ENCODE measurements at places on chromosomes 4 and X.

GRCh38 chr4:67152976-67153375 is 392.3 kb downstream of the CENPC start:
- DNase-seq, result no peak

DNA sequence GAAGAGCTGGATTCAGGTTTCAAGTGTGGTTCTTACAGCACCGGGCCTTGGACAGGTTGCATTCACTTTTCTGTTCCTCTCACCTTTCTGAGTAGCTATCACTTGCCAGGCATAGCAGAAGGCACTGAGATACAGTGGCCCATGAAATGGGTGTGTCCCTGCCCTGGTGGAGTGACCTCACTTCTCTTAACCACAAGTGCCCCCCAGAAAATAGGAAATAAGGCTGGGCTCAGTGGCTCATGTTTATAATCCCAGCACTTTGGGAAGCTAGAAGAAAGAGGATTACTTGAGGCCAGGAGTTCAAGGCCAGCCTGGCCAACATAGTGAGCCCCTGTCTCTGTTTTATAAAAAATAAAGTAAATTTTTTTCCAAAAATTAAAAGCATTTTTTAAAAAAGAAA is 101.7 kb upstream of the KIT start:
- DNase-seq, result no peak

DNA sequence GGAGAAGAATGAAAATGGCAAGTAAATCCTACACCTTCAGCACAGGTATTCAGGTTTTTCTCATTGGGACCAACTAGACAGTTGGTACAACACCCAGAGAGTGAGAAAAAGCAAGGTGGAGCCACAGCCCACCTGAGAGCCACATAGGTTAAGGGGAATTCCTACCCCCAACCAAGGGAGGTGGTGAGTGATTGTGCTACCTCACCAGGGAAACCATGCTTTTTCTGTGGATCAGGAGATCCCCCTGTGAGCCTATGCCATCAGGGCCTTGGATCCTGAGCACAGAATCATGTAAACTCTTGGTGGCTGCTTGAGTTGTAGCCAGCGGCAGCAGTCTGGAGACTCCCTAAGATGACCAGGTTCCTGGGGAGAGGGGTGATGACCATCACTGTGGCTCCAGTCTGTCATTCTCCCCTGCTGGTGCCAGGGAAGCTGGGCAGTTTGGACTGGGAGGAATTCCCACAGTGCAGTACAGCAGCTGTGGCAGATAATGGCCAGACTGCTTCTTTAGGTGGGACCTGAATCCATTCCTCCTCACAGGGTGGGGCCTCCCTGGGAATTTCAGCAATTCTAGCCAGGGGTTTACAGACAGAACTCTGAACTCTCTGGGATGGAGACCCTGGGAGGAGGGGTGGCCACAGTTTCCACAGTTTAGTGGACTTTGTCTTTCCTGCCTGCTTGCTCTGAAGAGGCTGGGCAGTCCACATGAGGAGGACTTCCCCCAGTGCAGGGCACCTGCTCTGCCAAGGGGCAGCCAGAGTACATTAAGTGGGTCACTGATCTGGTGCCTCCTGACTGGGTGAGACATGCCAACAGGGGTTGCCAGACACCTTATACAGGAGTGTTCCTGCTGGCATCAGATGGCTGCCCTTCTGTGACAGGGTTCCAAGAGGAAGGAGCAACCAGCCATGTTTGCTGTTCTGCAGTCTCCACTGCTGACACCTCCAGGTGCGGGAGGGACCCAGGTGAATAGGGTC is 43.2 kb downstream of the PARM1 start:
- DNase-seq, result no peak

DNA sequence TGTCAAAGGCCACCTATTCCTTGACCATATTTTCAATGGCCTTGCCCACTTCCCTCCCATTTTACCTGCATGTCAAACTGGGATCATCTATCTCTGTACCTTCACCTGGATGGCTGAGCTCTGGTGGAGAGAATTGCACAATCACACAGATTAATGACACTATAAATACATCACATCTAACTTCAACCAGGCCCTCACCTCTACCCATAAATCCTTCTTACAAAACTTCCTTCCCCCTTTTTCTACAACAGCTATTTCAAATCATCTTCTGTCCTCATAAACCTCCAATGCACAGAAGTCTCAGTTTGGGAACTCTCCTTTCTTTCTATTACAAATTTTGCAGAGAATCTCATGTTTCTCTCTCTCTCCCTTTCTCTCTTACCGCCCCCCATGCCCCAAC is 9.2 kb downstream of the PALLD start:
- DNase-seq, result no peak

GRCh38 chr4:77358315-77358928 is 201.4 kb downstream of the CCNG2 start:
- DNase-seq, result no peak

DNA sequence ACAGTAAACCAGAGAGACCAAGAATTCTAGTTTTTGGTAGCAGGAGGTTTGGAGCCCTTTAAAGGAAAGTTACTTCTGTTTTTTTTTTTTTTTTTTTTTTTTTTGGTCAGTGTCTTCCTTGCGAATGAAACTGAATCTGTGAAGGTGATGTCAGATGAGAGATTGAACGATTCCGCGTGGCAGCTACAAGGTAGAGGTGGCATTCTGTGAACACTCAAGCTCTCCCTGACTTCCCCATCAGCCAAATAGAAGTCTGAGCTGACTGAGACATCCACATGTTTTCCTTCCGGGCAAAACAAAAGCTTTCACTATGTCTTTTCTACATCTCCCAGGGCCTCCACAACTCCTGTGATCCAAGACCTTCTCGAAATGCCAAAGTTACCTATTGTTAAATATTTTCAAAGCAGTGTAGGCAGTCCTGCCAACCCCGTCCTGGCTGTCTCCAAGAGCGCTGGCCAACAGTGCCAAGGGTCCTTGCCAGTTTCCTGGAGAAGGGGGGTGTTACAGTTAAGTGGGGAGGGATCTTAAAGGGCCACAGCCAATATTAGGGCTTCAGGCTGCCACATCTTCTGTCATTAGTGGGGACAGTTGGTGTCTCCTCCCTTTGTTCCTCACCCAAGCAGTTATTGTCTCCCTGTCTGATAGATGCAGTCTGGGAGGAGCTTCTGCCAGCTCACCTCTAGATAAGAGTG is 102.9 kb upstream of the SLC34A2 start:
- DNase-seq, result no peak

DNA sequence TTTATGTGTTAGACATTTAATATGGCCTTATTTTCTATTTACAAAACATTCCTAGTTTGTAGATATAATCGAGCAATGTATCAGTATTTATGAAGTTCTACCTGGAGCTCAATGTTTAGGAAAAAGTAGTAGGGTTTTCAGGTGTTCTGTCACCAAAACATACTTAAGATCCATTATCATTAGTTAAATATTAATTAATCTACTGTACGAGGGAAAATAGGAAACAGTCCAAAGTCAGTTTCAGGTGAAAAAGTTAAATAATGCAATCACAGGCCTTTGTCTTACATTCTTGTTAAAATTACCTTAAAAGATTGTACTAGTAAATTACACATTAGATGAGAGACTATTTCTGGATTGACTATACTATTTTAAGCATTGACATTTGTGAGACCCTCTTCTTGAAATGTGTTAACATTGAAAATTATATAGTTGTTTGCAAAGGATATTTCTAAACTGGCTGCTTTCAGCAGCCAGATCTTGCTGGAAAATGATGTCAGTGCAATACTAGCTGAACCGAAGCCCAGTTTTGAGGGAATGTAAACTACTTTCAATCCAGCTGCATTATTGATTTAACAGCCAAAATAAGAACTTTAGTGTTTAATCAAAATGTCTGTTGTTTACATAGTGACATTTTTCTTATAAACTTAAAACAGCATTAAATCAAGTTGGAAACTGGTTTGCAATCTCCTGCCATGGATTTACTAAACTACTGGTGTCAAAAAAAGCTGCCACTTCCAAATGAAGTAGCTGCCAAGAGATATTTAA is 19.3 kb downstream of the GUCY1B1 start:
- DNase-seq, result no peak
